ENCODE measurements at places on chromosomes 12 and 14.

- no peak for DNase-seq
Measured at GRCh38 chr12:27672643-27673042, 23.6 kb upstream of the REP15 start.

- no peak for DNase-seq
Measured at GRCh38 chr12:30887226-30887625, 39.3 kb upstream of the TSPAN11 start.

GRCh38 chr12:57992001-57992400 is 50.6 kb downstream of the ATP23 start:
- no peak for DNase-seq

DNA sequence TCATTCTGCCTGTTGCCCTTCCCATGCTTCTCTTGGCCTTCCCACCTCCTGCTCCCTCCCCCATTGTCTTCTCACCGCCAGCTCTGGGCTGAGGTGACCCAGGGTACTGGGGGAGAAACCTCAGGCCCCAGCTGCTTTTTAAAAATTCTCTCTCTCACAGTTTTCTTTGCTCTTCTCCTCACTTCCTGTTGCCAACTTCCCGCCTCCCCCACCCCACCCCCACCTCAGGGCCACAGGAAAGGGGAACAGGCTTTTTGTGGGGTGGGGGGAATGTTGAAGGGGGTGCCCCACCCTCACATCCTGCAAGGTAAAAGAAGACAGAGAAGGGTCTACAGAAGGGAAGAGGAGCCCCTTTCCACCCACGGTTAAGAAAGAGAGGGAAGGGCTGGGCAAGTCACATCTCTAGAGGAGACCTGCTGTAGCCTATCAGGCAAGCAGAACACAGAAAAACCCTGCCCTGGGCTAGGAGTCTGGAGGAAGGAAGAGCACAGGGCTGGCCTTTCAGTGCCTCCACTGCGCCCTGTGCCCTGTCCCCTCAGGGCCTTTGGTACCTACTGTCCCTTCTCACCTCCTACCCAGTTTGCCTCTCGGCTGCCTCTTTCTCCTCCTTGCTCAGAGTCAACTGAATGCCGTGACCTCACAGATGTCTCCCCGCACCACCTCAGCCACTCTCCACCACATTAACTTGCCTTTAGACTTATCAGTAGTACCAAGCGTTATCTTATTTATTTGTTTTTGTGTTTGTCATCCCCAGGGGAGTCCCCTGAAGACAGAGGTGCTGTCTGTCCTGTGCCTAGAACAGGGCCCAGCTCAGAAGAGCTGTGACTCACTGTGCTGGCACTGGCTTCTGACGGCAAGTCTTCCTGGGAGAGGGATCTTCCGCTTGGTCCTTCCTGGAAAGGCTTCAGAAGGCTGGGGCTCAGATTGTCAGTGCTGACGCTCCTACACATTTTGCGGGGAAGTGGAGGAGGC is 1.7 kb downstream of the ARHGAP9 start:
- no peak for DNase-seq

GRCh38 chr12:55711786-55712553 is 3.9 kb upstream of the BLOC1S1 start:
- DNase-seq = no peak

DNA sequence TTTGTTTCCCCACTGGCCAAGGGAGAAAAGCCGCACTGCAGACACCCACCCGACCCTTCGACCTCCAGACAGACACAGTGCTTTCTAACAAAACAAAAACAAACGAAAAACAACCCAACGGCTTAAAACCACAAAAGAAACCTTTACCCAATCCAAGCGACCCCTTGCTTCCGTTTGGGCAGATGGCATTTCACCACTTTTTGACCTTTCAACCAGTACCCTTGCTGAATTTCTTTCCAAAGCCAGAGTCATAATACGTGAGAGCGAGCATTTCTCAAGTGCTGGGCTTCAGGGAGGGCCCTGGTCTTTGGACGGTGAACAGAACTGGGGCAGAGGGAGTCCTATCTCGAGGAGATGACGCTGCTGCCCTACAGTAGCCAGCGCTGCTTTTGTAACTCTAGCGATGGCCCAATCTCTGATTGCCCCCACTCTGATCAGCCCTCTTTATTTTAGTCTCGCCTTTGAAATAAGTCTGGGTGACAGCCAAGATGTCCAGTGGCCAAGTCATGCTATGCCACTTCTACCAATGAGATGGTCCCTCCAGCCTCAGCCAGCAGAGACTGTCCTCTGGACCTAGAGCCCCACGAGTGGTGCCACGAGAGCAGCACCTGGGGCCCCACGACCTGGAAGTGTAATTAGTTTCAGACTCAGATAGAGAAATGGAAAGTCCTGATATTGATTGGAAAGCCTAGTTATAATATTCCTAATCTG is 21.9 kb upstream of the ADIPOR2 start:
- no peak for DNase-seq

DNA sequence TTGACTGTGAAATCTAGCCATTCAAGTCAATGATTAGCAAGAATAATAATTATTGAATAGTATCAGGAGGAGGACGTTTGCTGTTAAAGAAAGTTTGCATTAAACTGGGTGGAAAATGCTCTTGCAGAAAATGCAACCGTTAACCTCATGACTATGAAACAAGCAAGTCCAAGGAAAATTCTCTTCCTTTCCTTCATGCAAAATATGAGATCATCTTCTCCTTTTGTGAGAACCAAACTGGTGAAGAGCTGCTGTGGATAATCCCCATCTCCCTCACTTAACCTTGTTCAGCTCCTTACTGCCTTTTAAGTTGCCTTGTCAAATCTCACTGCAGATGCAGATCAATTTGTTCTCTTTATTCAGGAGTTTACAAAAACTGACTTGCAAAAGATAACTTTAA is 142.5 kb downstream of the BCAT1 start:
- DNase-seq = no peak

GRCh38 chr14:60093080-60093479 is 1.4 kb downstream of the PCNX4 start:
- DNase-seq = no peak

GRCh38 chr12:60148109-60148508 is 552.3 kb downstream of the SLC16A7 start:
- DNase-seq = no peak

- no peak for DNase-seq
Measured at GRCh38 chr14:90455100-90455571, 58.3 kb downstream of the CALM1 start.

GRCh38 chr12:90124289-90124688 is 415.7 kb upstream of the ATP2B1 start:
- DNase-seq = no peak

DNA sequence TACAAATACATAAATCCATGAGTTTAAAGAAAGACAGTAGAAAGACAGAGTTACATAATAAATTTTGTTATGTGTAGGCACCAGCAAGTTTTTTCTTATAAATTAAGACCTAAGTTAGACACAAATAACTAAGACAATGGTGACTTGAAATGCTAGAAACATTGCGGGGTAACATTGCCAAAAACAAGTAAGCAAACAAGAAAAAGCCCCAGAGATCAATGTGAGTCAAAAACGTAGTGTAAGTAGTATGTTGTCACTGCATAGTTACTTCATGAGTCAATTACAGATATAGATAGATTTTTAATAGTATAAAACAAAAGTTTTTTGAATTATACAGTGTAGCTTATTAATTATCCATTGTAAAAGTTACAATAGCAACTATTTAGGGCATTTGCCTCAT is 83.4 kb downstream of the CNTN1 start:
- no peak for DNase-seq

DNA sequence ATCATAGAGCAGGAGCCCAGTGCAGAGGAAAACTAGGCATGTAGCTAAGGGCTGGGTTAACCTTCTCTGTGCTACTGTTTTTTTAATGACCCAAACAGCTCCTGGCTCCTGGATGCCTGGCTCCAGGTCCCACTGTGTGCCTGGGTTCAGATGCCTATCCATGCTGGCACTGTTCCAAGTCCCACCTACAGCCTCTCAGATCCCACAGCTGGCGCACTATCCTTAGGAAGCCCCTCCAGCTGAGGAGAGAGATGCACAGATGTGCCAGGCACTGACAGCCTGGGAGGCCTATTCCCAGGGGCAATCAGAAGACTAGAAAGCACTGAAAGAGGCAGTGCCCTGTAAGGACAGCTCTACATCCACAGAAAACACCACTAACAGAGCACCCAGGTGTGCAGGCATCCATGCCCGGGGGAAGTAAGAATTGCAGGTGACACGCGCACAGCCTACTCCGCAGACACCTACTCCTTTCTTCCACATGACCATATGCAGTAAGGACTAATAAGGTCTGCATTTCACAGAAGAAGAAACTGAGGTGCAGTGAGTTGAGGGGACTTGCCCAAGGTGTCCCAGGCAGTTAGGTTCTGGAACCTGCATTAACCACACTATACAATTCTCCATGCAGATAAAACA is 51.2 kb downstream of the PITPNM2 start:
- no peak for DNase-seq

DNA sequence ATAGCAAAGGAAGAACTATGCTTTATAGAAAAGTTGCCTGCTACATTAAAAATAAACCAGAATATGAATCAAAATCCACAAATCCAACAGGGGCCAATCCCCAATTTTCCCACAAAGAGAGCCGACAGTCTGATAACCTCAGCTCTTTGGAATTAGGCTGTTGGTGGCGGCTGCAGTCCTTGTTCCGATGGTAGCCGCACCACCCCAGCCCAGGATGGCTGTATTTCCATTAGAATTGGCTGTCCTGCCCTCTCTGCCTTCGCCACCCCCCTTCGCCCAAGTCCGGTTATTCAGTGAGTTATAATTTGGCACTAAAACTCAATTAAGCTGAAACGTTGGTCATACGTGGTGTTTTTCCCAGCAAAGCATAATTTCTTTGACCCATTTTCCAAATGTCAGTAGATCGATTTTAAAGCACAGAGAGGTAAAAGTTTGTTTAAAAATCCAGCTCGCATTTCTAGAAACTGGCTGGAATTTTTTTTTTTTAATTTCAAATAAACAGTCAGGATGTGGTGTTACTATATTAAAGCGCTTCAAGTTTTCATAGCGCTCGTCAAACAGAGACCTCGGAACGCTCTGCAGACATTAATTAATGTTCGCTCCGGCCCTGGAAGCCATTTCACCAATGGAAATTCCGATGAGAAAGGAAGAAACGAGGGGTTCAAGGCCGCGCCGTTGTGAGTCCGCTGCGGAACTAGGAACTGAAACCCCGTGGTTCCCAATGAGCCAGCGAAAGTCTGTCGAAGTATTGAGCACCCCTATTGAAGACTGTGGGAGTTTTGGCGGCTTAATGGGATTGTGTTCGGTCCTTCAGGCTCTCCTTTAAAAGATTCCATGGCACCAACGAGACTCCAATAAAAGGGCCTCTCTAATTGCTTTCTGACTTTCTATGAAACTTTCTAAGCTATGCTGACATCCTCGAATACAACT is 104.8 kb upstream of the DIO3 start:
- no peak for DNase-seq

GRCh38 chr12:40614923-40615322 is 77.3 kb upstream of the CNTN1 start:
- no peak for DNase-seq

DNA sequence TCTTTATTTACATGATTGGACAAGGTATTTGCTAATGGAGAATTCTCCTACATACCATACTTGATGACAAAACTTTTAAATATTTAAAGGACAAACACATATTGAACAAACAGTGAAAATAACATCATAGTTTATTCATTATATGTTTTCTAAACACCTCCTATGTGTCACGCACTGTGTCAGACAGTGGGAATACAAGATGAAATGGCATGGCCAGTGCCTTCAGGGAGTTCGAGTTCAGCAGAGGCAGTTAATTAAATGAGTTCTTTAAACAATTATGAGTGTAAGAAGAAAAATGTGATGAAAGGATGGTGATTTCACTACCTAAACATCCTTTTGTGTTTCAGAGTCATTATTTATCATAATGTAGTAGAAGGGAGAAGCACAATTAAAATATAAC is 159.8 kb downstream of the KCNH5 start:
- no peak for DNase-seq

GRCh38 chr12:46361667-46362034 is 10.9 kb downstream of the SLC38A2 start:
- no peak for DNase-seq

DNA sequence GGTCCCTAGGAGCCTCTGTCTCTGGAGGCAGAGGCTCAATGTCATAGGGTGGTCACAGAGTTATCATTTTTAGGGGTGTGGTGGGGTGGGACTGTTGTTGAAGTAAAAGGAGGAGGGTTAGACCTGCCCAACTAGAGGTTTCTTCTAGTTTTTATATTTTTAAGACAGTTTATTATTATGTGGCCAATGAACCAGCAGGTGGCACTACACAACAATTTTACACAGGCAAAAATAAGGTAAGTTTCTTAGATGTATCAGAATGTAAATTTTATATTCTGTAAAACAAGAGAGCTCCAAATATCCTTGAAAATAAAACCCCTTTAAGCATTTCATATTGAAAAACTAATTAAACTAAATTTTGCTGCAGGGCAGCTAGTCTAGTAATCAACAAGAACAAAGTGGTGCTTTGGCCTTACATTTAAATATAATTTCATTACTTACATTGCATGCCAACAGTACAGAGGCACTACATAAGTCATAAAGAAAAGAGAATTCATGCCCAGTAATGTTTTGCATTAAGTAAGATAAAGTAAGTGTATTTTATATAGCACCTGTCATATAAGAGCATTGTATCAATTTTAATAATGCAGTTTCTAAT is 22.2 kb upstream of the OVCH1 start:
- DNase-seq = no peak

DNA sequence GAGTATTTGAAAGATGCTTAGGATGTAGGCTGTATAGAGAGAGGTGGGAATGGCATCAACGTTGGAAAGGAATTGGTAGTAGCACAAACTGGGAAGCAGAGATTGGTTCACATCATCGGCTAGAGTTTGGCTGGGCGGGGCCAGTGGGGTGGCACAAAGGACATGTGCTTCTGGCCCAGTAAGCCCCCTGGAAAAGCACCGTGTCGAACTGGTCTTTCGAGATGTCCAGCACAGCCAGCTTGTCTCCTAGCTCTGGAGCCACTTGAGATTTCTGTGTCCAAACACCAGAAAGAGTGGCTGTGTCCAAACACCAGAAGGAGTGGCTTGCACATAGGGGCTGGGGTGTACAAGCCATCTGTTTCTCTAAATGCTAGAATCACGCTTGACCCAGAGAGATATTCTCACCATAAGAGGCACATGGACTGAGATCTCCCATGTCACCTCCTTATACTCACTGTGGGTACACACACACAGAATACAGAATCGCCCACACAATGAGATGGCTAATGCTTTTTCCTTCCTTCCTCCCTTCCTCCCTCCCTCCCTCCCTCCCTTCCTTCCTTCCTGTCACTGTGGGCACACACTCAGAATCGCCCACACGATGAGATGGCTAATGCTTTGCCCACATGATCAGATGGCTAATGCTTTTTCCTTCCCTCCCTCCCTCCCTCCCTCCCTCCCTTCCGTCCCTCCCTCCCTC is 41.8 kb upstream of the KCNK13 start:
- DNase-seq = no peak

DNA sequence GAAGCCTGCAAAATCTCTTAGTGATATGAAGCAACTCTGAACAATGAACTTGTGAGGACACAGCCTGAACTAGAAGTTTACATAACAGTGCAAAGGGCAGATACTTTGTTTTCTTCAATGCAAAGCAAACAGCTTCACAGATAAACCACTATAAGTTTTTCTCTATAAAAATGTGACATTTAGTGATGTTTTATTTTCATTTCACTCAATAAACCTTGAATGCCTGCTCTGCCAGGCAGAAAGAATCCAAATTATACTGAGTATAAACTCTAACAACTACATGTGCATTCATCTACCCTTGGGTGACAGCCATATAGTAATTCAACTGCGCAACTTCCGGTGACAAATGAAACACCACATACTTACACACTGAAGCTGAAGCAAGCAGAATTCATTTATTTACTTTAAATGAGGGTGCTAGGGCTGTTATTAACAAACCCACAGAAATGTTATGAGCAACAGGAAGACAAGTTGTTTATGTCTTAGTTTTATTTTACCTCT is 10.3 kb downstream of the DCP1B start:
- DNase-seq = no peak
